Fibroblast of lung (primary cell): ENCODE measurements at places on chromosomes 7 and 10. TPM values are rescaled to one million over a fixed set of nuclear protein-coding genes. Genes with fewer than 3 reads are reported as not detected.

Gene DENND11
- total RNA-seq: 6.1 and 6.9 TPM in 2 replicates

Gene HNRNPF
- 217 and 293 TPM in 2 replicates for total RNA-seq

Gene SSC4D
- 0.33 and 0.51 TPM in 2 replicates for total RNA-seq

Gene SFXN4
- total RNA-seq: 17.7 TPM in 2 replicates

Gene ENO4
- under 0.01 and 0.66 TPM in 2 replicates for total RNA-seq

Gene TDRD1
- 0.26 TPM in 1 of 2 replicates, not detected in the other for total RNA-seq

Gene TLL2
- 0.17 and 0.26 TPM in 2 replicates for total RNA-seq

Gene FGL2
- 6.2 and 97.6 TPM in 2 replicates for total RNA-seq

Gene CTNNA3
- under 0.01 TPM in 1 of 2 replicates, not detected in the other for total RNA-seq

Gene ATP6V0A4
- total RNA-seq: not detected in 2 replicates

Gene LRRN3
- 0.26 and 1.8 TPM in 2 replicates for total RNA-seq

Gene TMEM229A
- total RNA-seq: not detected in 2 replicates

Gene ACSM6
- total RNA-seq: not detected in 2 replicates

- no peak overlapping the region for H3K27ac ChIP-seq
- no peaks in the 10 kb centered on the region for H3K36me3 ChIP-seq
- no peak overlapping the region for H3K4me3 ChIP-seq
- DNase-seq: peak; percentile 70
- no peaks in the 10 kb centered on the region for H3K4me1 ChIP-seq
These were observed 9.5 kb downstream of the FAM241B start for GRCh38 chr10:69639291-69640195.

DNA sequence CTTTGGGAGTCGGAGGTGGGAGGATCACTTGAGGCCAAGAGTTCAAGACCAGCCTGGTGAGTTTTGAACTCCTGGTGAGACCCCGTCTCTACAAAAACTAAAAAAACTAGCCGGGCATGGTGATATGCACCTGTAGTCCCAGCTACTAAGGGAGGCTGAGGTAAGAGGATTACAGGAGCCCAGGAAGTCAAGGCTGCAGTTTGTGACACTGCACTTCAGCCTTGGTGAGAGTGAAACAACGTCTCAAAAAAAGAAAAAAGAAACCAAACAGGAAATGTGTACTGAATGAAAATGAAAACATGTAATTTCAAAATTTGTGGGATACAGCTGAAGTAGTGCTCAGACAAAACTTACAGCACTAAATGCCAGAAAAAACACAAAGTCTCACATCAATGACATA, 7.6 kb downstream of the ARHGAP12 start:
- no peak overlapping the region for H3K27ac ChIP-seq
- no peak for DNase-seq

DNA sequence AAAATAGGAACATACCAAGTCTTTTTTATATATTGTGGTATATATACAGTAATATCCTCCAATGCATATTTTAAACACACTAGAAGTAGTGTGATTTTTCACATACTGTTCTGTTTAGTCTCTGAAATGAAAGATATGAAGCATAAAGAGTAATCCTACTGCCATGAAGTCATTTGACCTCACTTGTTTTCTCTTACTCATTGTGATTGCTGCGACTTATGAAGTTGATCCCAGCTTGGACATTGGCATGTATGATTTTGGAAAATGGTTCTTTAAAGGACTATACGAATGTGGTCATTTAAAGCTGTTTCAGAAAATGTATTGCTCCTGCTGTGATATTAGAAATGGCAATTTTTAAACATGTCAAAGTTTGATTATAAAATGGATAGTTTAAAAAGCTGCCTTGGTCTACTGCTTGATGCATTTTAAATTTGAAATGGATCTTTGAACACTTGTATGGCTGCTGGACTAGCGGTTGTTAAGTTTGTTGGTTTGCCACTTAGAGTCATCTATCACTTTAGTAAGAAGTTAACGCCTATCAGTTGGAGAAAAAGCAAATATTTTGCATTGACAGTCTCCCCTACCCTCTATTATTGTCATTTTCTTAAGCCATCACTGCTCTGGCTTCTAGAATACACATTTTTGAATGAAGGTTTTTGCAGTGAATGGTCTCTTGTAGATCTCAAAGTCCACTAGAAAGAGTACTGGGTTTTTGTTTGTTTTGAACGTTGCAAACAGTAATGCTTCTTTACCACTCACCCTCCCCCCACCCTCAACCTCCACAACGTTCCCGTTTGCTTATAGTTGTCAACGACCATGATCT, 881 bp upstream of the PCGF5 start:
- no peak for DNase-seq
- peak overlapping the region; percentile 50 for H3K4me3 ChIP-seq
- H3K36me3 ChIP-seq: no peaks in the 10 kb centered on the region

DNA sequence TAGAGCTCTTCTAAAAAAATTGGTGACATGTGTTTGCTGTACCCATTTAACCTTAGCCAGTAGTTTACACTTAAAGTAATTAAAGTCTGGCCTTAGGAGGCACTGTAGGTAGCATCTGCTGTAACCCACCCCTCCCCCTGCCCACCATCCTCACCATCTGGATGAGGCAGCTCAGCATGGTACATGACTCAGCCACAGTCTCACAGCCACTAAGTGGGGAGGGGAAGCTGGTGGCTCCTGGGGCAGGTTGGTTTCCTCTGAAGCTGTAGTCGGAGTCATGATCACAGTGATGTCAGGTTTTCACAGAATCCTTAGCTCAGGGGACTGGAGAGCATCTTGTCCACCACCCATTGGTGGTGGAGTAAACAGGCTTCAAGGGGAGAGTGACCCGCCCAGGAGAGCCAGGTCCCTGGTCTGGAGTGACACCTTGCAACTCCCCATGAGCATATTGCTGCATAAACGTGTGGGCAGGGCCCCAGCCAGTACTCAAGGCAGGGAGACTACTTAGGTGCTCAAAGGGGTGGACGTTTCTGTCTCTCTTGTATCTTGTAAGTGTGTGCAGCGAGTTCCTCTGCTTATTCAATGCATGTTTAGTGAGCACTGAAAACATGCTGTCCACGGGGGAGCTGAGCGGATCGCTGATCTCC, 125.9 kb downstream of the GRK5 start:
- no peak overlapping the region for H3K4me3 ChIP-seq
- no peaks in the 10 kb centered on the region for H3K27me3 ChIP-seq
- peaks cover 1% of the 10 kb centered on the region for H3K36me3 ChIP-seq
- H3K4me1 ChIP-seq: peaks cover 23% of the 10 kb centered on the region
- peak; percentile 59 for DNase-seq

DNA sequence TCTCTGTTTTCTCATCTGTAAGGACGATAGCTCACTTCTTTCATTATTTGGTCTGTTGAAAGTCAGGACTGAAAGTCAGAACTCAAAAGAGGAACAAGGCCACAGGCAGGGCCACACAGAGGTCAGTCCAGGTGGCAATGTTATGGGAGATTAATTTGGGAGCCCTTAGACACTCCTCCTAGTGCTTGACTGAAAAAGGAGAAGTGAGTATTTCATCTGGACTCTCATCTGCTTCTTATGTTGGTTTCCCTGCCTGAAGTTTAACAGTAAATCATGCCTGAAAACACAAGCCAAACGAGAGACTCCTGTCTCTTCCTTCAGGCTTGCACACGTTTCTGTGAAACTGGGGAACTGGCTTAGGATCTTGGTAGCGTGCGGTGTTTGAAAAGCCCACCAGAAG, 248.5 kb downstream of the BUB3 start:
- no peaks in the 10 kb centered on the region for H3K4me1 ChIP-seq
- no peak overlapping the region for H3K27ac ChIP-seq
- no peak overlapping the region for H3K4me3 ChIP-seq
- no peaks in the 10 kb centered on the region for H3K36me3 ChIP-seq
- no peak for DNase-seq
- H3K27me3 ChIP-seq: no peaks in the 10 kb centered on the region

DNA sequence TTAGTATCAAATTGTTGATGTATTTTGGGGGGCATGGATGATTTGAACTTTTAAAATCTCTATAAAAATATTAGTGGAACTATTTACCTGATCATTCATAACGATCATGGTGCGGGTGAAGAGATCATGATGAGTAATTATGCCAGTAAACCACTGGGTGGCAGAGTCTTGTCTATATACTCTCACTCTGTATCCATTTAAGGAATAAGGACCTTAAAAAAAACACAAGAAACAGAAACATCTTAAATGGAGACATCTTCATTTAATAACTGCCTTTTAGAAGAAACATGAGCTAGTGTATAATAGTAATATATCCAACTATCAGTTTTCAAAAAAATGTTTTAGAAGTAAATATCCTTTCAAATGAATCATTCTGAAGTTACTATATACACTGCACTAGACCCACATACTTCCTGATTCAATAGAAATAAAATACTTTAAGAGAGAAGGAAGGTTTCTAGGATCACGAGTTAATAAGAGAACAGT, 84.0 kb downstream of the NRBF2 start:
- no peaks in the 10 kb centered on the region for H3K27me3 ChIP-seq
- H3K4me1 ChIP-seq: no peaks in the 10 kb centered on the region
- peak; percentile 80 for DNase-seq
- H3K36me3 ChIP-seq: peaks cover 4% of the 10 kb centered on the region
- H3K4me3 ChIP-seq: no peak overlapping the region
- H3K27ac ChIP-seq: no peak overlapping the region

GRCh38 chr7:68314208-68314607, 1284.1 kb upstream of the AUTS2 start:
- H3K4me3 ChIP-seq: no peak overlapping the region
- no peaks in the 10 kb centered on the region for H3K27me3 ChIP-seq
- DNase-seq: no peak
- H3K4me1 ChIP-seq: no peaks in the 10 kb centered on the region
- H3K36me3 ChIP-seq: no peaks in the 10 kb centered on the region
- no peak overlapping the region for H3K27ac ChIP-seq

DNA sequence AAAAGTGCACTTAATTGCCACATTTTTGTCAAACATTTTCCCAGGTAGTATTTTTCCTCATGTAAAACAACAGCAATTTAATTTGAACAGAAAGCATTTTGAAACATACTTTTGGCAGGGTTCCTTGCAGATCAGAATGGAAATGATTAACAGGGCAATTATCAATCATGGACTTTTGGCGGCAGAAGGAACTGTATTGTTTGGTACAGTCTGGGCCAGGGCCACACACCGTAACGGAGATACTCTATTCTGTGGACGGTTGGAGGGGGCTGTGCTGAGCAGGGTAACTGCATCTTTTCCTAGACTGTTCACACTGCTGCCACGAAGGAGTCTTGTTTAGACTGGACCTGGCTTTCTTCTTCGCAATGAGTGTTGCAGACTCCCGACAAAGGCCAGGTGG, 62.3 kb downstream of the EGFR start:
- H3K4me3 ChIP-seq: no peak overlapping the region
- no peaks in the 10 kb centered on the region for H3K36me3 ChIP-seq
- DNase-seq: no peak
- peaks cover 23% of the 10 kb centered on the region for H3K4me1 ChIP-seq

- DNase-seq: no peak
- no peak overlapping the region for H3K4me3 ChIP-seq
- H3K27me3 ChIP-seq: no peaks in the 10 kb centered on the region
- no peak overlapping the region for H3K27ac ChIP-seq
- H3K4me1 ChIP-seq: no peaks in the 10 kb centered on the region
These were observed 95.3 kb downstream of the CNNM2 start for GRCh38 chr10:103013416-103013815.

DNA sequence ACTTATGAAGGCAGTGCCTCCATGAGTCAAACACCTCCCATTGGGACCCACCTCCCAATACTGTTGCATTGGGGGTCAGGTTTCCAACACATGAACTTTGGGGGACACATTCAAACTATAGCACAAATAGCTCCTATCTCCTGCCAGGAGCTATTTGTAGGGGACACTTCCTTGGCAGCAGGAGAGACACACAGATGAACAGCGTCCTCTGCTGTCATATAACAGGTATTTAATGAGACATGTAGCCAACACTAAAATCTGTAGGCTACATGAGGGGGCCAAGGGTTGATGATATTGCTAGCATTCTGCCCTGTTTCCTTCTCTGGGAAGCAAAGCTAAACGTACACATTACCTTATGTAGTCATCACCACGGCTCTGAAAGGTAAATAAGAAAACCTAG, 2.6 kb upstream of the GPR26 start:
- no peak for DNase-seq
- no peaks in the 10 kb centered on the region for H3K36me3 ChIP-seq
- no peaks in the 10 kb centered on the region for H3K27me3 ChIP-seq
- no peak overlapping the region for H3K27ac ChIP-seq
- H3K4me1 ChIP-seq: no peaks in the 10 kb centered on the region
- H3K4me3 ChIP-seq: no peak overlapping the region

GRCh38 chr7:98222533-98223195, 11.4 kb downstream of the BHLHA15 start:
- no peak for DNase-seq
- no peak overlapping the region for H3K4me3 ChIP-seq
- peaks cover 3% of the 10 kb centered on the region for H3K36me3 ChIP-seq
- no peaks in the 10 kb centered on the region for H3K27me3 ChIP-seq

DNA sequence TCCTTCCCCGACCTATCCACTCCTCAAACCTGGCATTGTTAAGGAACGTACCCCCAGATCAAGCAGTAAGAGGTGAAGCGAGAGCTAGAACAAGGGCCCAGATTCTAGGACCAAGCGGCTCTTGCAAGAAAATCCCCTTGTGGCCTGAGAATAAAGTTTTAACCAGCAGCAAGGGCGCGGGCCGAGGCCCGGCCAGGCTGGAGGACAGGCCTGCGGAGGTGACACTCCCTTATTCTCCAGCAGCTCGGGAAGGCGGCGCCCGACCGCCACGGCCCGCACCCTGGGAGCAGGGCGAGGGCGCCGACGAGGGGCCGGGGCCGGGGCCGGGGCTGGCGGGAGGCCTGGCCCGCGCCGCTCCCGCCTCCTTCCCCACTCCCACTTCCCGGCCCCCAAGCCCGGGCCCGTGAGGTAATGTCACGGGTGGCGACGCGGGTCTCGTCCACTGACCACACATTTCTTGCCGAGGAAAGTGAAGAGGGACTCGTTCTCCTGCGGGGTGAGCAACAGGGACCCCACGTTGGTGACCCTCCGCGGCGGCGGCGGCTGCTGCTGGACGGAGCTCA, 551 bp downstream of the WASL start:
- H3K27ac ChIP-seq: peak overlapping the region; percentile 85
- no peaks in the 10 kb centered on the region for H3K4me1 ChIP-seq
- H3K4me3 ChIP-seq: peak overlapping the region; percentile 90
- H3K36me3 ChIP-seq: no peaks in the 10 kb centered on the region

DNA sequence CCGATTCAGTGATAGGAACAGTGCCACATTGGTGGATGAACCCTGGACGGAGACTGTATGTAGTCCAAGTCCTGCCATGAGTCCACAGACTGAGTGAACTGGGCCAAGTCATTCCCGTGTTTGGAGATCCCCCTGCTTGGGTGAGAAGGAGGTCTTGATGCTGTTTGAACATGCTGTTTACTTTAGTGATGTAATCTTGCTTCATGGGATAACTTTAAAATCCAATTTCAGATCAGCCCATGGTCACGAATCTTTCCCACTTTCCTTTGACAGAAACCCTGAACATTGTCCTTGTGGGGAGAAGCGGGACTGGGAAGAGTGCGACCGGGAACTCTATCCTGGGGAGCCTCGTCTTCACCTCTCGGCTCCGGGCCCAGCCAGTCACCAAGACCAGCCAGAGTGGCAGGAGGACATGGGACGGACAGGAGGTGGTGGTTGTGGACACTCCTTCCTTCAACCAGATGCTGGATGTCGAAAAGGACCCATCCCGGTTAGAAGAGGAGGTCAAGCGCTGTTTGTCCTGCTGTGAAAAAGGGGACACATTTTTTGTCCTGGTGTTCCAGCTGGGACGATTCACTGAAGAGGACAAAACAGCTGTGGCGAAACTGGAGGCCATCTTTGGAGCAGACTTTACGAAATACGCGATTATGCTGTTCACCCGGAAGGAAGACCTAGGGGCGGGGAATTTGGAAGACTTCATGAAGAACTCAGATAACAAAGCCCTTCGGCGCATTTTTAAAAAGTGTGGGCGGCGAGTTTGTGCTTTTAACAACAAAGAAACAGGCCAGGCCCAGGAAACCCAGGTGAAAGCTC, 26.6 kb downstream of the GIMAP8 start:
- no peak for DNase-seq
- H3K4me1 ChIP-seq: no peaks in the 10 kb centered on the region
- no peak overlapping the region for H3K4me3 ChIP-seq
